Activated naive CD4-positive, alpha-beta T cell (primary cell): ENCODE measurements at places on chromosomes 6 and 20.

GRCh38 chr20:59141818-59142581 is 21.6 kb upstream of the ZNF831 start:
- no peak for DNase-seq

DNA sequence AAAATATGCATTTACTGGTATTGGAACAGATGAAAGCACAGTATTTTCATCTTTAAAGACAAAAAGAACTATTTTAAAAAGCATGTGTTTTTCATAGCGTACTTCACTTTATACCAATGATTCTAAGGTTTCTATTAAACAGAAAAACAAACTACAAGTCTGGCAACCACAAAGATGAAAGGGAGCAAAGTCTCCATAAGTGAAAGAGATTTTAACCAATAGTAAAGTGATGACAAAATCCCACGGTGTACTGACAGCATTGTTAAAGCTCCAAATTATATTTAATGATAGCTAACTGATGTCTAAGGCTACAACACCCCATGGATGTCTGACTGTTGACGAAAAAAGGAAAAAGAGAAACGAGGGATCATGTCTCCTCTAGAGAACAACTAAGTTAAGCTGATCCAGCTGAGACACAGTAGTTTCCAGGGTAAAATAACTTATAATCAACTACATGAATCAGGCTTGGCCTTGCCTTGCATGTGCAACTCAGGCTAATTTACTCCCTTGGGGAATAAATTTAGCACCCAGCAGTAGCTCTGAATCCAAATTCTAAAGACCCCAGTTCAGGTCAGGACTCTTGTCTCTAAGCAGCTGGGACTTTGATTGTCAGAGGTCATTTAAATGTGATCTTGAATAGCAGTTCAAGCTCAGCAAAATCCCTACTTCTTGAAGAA is 56.0 kb upstream of the TAB2 start:
- DNase-seq = no peak

- no peak for DNase-seq
Observed at GRCh38 chr6:71510057-71510713, 221.6 kb downstream of the OGFRL1 start.

- DNase-seq = no peak
Observed at GRCh38 chr20:49398401-49399144, 83.9 kb downstream of the KCNB1 start.

DNA sequence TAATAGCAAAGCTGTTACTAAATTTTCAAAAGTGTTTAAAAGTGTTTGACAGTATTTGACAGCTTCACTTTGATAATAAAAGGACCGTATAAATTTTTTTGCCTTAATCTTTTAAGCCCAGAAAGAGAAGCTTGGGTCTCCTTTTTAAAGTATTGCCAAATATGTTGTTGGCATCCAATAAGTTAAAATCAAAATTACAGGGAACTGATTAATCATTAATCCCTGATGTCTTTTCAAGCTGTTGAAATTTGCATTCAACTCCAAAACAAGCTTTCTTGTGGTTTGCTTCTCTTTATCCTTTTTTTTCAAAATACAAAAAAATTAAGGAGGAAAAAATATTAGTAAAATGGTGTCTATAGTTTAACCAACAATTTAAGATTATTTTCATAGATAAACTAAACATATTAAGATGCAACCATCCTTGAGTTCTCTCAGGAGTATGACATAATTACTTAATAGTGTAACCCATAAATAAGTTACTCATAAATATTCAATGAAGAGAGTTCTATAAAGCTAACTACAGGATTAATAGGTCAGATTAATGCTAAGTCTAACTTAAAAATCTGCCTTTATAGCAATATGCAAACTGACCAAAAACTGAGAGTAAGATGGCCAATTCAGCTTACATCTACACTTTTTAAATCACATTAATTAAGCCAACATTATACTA is 27.0 kb upstream of the CALHM6 start:
- DNase-seq = no peak

DNA sequence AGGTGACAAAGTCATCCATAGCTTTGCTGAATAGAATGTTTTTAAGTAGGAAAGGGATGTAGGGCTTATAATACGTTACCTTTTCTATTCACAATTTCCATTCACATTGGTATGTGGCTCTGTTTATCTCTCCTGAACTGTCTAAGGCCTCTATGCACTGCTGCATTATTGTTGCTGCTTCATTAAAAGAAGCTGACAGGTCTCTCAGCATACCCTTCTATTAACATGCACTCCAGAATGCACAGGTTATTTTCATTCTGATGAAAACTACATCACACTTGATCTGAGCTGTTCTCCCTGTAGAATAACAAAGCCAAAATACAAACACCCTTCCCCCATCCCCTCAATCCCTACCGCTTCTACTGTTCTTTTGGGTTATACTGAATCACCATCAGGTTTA is 399.3 kb downstream of the TBC1D32 start:
- DNase-seq = no peak

- DNase-seq = no peak
Observed at GRCh38 chr6:43985329-43985728, 141.9 kb downstream of the MRPL14 start.

DNA sequence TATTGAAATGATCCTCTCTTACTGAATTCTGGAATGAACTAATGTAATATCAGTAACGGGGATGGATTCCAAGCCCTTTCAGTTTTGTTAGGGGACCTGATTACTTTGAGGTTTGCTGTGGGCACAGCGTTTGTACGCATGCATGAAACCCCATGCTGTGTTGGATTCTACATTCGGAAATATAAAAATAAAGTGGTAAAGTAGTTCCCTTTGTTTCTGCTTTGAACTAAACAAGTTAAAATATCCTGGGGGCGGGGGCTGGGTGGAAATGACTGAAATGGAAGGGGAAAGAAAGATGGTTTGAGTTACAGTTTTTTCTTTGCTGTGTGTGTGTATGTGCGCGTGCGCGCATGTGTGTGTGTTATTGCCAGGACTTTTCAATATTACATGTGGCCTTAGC is 196.5 kb upstream of the OPRM1 start:
- DNase-seq = no peak

DNA sequence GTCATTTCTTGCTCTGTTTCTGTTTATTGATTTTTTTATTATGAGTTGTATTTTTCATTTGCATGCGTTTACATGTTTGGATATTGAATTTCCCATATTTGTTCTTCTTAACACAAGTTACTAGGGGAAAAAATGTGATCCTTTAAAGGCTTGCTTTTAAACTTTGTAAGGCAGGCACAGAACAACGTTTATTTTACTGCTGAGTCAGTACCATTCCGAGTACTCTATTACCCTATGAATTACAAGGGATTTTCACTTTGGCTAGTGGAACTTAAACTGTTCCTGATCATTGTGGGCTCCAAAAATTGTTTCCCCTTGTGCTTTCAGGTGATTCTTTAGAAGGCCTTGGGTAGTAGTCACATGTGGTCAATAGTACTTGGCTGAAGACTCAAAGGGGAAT is 28.5 kb downstream of the FAM162B start:
- DNase-seq = no peak

DNA sequence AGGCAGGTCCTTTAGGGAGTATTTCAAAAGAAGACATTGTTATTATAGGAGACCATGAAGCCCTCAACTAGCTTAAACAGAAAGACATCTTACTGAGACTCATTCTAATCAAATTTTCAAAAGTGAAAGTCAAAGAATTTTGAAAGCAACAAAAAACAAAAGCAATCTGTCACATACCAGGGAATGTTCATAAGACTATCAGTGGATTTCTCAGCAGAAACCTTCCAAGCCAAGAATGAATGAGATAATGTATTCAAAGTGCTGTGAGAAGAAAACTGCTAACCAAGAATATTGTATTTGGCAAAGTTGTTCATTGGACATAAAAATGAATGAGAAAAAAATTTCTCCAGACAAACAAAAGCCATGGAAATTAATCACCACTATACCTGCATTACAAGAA is 48.2 kb upstream of the FUT9 start:
- no peak for DNase-seq

- no peak for DNase-seq
Observed at GRCh38 chr6:43669050-43669921, 18.3 kb downstream of the MRPS18A start.
